Esophagus squamous epithelium (tissue), 5 donors: ENCODE measurements at places on chromosomes 5 and 9.

- no peak for DNase-seq
Measured at GRCh38 chr5:76682387-76682786, 33.5 kb upstream of the F2R start.

DNA sequence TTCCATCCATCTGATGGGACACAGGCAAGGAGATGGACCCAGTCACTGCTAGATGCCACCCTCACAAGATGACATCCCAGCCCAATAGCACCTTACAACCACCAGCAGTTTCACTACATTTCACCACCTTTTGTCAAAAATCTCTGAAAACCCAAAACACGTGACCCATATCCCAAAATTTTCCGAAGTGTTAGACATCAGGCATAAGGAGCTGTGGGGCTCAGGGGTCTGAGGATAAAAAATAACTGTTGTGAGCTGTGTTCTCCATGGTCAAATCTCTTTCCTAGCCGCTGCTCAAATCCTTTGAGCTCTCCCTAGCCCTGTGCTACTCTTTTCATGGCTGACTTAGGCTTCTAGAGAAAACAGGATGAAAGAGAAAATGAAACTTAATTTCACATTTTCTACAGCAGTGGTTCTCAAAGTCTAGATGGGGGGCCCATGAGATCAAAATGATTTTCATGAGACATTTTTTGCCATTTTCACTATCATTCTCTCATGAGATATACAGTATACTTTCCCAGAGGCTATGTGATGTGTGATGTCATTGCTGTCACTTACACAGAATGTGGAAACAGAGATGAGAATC, 40.7 kb downstream of the TIMD4 start:
- DNase-seq = no peak

- DNase-seq = no peak
Measured at GRCh38 chr9:84703793-84704192, 34.3 kb downstream of the NTRK2 start.

DNA sequence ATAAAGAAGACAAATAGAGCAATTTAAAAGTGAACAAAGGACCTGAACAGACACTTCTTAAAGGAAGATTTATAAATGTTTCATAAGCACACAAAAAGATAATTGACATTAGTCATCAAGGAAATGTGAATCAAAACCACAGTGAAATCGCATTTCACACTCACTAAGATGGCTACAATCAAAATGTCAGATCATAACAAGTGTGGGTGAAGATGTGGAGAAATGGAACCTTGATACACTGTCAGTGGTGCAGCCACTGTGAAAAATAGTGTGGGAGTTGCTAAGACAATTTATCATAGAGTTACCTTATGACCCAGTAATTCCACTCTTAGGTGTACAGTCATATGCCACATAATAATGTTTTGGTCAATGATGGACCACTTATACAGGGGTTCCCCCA, 54.5 kb upstream of the HTR4 start:
- DNase-seq = no peak
